ENCODE measurements at places on chromosomes 2 and 18. TPM values are rescaled to one million over a fixed set of nuclear protein-coding genes. Genes with fewer than 3 reads are reported as not detected.

Gene SCN1A
- not detected for total RNA-seq

Gene ALPG
- 0.12 TPM for total RNA-seq

Gene AGFG1
- 47.0 TPM for total RNA-seq

DNA sequence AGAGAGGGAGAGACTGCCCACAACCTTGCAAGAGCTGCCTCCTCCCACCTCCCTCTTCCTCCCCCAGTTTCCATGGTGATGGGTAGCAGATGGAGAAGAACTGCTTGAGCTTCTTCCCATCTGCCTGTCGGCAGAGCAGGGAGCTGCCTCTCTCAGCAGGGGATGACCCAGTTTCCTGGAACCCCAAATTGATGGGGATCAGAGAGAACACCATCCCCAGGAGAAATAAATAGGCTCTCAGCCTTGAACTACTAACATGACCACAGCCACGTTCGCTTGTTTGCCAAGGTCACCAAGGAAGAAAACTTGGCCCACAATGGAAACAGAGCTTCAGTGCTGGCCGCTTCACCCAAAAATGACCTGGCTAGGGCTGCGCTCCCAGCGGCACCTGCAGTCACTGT is 82.2 kb downstream of the ADD2 start:
- DNase-seq = no peak

GRCh38 chr18:48947092-48947491 is 3.7 kb downstream of the SMAD7 start:
- no peak for DNase-seq

DNA sequence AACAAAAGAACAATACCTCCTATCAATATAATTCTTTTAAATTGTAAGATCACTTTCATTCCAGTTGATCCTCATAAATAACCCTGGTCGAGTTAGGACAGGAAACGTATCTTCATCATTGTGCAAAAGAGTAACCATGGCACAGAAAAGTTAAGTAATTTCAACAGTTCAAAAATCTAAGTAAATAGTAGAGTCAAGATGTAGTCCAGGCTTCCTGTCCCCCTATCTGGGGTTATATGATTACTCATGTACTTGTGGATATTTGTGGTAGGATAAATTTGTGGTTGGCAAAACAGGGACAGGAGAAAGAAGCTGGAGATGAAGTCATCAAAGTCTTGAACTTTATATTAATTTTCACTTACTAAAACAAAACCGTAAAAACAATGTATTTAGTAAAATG is 772.6 kb downstream of the TSN start:
- DNase-seq = no peak

- peak; percentile 79 for DNase-seq
These were observed 1.9 kb upstream of the ESPNL start for GRCh38 chr2:238097988-238098871.
